ENCODE measurements at places on chromosomes 5 and 9.

- DNase-seq = no peak
Measured at GRCh38 chr5:149747833-149748366, 17.8 kb downstream of the PPARGC1B start.

- no peak for DNase-seq
Measured at GRCh38 chr5:138844125-138844461, 31.0 kb downstream of the LRRTM2 start.

DNA sequence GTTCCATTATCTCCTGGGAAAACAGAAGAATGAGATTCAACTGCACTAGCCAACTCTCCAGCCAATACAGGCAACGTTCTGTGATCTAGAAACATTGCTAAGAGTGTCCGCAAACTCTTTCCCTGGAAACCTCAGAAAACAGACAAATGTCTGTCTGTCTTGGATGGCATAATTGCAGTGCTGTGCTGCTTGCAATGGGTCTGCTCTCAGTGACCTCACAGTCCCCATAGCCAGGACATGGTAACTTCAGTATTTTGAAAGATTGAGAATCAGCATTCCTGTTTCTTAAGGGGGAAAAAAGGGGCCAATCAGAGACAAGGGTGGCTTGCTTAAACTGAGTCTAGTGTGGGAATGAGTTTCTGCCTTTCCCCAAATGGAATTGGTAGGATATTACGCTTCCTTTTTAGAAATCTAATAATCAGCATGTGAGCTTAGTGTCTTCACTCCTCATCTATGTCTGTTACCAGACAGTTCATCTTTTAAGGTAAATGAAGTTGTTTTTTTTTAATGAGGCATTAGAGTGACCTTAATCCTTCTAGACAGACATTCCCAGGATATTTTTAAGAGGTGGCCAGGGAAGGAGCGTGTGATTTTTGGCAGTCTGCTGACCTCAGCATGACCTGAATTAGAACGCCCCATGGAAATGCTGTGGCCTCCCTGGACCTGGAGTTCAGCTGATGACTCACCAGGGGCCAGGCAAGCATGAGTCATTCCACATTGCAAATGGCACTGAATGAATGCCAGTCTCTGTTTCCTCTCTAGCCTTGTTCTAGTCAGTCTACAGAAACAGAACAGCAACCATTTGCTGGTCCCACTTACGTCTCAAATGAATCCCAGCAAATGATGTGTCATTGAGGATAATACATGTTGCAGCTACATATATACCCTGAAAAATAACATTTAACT is 210.2 kb upstream of the ACTBL2 start:
- DNase-seq = no peak

DNA sequence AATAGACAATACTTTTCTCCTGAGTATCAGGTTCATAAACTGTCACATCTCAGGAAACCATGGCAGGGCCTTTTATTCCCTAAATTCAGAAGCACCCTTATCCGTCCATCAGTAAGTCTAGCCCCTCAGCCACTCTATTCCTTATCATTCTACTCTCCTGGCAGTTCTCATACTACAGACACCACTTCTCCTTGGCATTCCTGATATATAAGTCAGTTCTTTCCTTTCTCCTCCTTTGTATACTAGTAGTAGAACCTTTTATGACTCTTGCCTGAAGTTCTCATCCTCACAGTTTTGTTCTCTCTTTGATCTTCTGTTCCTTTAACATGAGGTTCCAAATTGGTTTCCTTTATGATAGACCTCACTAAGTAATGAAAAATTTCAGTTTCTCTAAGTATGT is 29.3 kb downstream of the GRAMD2B start:
- no peak for DNase-seq

DNA sequence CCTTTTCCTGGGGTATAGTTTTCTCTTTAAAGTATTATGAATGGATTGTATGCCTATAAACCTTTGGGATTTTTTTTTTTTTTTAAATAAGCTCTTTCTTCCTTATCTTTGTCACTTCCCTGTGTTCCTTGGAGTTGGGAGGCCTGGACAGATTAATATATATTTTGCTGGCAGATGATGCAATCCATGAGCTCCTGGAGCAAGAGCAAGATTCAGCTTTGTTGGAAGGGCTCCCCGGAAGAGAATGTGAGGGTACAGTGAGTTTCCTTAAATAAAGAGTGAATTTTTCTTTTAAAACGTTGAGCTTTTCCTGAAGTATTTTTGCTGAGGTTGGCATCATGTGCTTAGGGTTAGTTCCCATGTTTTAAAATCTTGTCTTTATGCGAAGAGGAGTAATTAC is 98.7 kb upstream of the SLC28A3 start:
- no peak for DNase-seq

- no peak for DNase-seq
Measured at GRCh38 chr5:61089351-61089750, 72.9 kb downstream of the SMIM15 start.
